ENCODE measurements at places on chromosomes 3 and 15.

GRCh38 chr15:84879088-84879780 lies 5.2 kb upstream of the SLC28A1 start:
- no peak for DNase-seq

DNA sequence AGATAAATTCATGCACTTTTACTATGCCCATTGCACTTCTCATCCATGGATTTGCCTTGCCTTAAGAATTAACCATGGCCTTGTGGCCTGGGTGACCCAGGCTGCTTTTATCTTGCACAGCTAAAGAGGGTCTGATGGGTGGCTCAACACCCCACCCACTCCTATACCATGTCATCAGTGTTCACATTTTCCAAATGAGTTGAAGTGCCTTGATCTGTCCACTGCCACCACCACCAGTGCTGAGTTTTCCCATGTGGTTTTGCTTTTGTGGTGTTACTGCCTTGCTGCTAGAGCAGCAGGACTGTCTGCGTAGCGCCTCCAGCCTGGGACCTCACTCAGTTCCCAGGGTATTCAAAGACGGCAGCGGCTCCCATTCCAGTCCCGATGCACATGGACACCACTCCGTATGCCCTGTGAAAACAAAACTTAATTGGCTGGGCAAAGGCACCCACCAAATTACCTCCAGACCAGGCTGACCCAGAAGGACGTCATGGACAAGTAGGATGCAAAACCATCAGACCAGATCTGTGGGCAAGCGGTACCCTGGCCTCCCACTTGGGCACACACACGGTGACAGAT lies 14.1 kb downstream of the ACAA1 start:
- DNase-seq: no peak

- DNase-seq: no peak
Measured at GRCh38 chr15:29740692-29741311, 81.5 kb downstream of the TJP1 start.

DNA sequence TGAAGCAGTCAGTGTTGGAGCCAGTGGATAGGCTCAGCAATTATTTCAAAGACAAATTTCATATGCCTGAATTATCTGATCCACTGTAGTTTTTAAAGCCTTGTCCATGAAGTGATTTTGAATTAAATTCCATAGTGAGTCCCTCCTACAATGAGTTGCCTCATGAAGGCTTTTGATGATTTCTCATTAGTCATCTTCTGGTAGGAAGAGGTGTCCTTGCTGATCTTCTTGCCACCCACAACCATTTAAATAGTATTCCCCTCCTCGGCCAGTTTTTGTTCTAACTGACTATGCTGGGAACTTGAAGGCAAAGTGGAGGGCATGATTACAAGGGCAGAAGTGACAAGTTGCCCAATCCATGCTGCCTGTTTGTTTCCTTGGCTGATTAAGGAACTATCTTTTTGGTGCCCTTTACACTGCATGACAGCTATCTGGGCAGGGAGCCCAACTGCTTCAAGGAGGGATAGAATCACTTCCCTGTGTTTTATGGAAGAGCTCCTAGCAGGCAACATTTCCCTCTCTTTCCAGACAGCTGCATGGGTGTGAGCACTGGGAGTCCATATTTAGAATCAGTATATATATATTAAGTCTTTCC lies 617.5 kb downstream of the ZPLD1 start:
- no peak for DNase-seq

GRCh38 chr3:133574260-133574881 lies 885 bp downstream of the CDV3 start:
- peak; percentile 62 for DNase-seq

Data from CD8-positive, alpha-beta memory T cell (primary cell).